ENCODE measurements at places on chromosomes 13 and 19. TPM values are rescaled to one million over a fixed set of nuclear protein-coding genes. Genes with fewer than 3 reads are reported as not detected.

GRCh38 chr13:39616087-39616694 is 13.2 kb upstream of the LHFPL6 start:
- peak; percentile 21 for DNase-seq

GRCh38 chr19:51020988-51021651 is 1.6 kb upstream of the KLK10 start:
- no peak for DNase-seq

GRCh38 chr19:19406878-19407632 is 1.6 kb downstream of the GATAD2A start:
- DNase-seq = peak; percentile 43

MUC16 gene
- not detected for total RNA-seq

PCDH8 gene
- total RNA-seq = not detected

C19orf38 gene
- 0.99 TPM for total RNA-seq

CBLC gene
- not detected for total RNA-seq
